ENCODE measurements at places on chromosomes 4 and X. TPM values are rescaled to one million over a fixed set of nuclear protein-coding genes. Genes with fewer than 3 reads are reported as not detected.

DNA sequence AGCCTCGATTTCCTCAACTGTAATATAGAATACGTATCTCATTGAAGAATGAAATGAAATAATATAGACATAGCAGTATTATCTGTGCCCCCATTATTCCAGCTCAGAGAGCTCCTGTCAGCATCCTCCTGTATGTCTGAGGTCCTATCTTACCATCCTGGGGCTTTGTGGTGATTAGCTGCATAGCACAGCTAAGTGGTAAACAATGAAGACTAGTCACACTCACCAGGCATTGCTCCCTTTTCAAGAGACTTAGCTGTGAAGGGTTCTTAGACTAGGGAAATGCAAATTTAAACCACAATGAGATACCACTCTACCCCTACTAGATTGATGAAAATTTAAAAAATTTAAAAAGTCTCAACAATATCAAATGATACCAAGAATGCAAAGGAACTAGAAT lies 172.9 kb downstream of the SLC39A8 start:
- H3K27me3 ChIP-seq, result no peaks in the 10 kb centered on the region
- no peak for DNase-seq
- no peaks in the 10 kb centered on the region for H3K4me1 ChIP-seq
- no peak overlapping the region for H3K4me3 ChIP-seq

GRCh38 chrX:776061-776460 lies 145.5 kb downstream of the SHOX start:
- no peak overlapping the region for H3K4me3 ChIP-seq
- no peak overlapping the region for H3K27ac ChIP-seq
- no peaks in the 10 kb centered on the region for H3K4me1 ChIP-seq
- no peak for DNase-seq
- H3K36me3 ChIP-seq, result no peaks in the 10 kb centered on the region

Gene ERAS
- total RNA-seq, result not detected

DNA sequence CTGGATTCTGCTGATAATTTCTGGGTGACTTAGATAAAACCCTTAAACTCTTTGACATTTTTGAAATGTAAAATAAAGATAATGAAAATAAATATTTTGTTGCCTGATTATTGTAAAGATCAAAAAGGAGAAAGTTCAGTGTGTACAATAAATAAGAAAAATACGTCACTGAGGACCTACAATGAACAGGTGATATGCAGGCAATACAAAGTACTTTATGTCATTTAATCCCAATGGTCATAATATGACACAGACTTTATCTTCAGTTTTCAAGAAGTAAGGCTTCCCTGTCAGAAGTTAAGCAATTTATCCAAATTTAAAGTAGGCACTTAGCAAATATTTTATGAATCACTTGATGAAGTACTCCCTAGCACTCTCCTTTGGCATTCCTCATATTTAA lies 532.8 kb downstream of the GBA3 start:
- H3K27ac ChIP-seq, result no peak overlapping the region
- no peaks in the 10 kb centered on the region for H3K36me3 ChIP-seq
- H3K4me3 ChIP-seq, result no peak overlapping the region
- H3K4me1 ChIP-seq, result no peaks in the 10 kb centered on the region

DNA sequence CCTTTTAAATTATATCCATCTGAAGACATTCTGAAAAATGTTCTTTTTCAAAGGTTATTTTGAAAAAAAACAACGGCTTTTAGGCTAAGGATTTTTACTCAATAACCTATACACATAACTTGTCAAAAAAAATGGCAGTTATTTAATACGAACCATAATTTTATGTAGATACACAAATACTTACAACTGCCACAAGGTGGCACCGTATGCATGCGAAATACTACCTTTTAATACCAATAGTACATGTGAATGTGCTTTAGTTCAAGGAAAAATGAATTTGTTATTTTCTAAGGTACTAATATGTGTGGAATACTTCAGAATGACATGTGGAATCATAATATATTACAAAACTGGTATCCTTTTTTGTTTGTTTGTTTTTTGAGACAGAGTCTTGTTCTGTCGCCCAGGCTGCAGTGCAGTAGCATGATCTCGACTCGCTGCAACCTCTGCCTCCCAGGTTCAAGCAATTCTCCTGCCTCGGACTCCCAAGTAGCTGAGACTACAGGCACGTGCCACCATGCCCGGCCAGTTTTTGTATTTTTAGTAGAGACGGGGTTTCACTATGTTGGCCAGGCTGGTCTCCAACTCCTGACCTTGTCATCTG lies 4.6 kb upstream of the MAD2L1 start:
- H3K36me3 ChIP-seq, result no peaks in the 10 kb centered on the region
- peak; percentile 61 for DNase-seq
- H3K27me3 ChIP-seq, result no peaks in the 10 kb centered on the region
- H3K4me3 ChIP-seq, result no peak overlapping the region

DNA sequence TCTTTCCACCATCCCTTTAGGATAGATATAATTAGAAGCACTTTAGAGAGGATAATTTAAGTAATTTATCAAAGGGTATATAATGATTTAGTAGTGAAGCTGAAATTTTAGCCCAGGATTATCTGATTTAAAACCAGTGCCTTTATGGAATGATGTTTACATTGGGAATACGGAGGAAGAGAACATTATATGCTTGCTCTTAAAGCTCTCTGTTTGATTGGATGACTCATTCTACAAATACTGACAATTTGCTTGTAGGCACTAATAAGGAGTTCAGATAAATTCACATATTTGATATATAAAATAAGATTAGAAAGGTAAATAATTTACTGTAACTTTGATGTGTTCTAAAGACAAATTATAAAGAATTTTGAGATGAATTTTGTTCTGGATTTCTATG lies 84.7 kb downstream of the SH3BGRL start:
- H3K27me3 ChIP-seq, result no peaks in the 10 kb centered on the region
- no peak overlapping the region for H3K27ac ChIP-seq
- H3K4me3 ChIP-seq, result no peak overlapping the region
- H3K36me3 ChIP-seq, result no peaks in the 10 kb centered on the region
- H3K4me1 ChIP-seq, result no peaks in the 10 kb centered on the region
- DNase-seq, result no peak

DNA sequence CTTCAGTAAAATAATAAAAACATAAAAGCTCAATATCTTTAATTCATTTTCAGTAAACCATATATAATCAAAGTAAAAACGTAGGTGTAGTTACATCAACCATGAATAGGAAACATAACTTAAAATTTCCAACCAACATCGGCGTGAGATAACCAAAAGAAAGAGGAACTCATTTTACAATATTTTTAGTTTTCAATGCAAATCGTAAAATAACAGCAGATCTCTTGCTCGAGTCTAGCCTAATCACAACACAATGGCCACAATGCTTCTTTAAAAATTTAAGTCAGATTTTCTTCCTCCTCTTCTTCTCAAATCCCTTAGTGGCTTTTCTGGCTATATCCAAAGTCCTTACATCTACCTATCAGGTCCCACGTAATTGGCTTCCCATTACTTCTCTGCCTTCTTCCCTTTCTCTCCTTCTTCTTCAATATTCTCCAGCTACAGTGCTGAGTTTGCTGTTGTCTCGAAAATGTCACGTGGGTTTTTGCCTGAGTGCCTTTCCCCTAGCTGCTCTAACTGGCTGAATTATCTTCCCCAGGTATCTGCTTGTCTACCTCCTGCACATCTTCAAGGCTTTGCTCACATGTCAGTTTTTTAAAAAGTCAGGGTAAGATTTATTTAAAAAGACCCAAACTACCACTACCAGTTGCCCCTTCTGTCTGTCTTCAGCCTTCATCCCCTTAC lies 90.9 kb upstream of the BANK1 start:
- DNase-seq, result no peak
- H3K27ac ChIP-seq, result no peak overlapping the region
- no peaks in the 10 kb centered on the region for H3K27me3 ChIP-seq
- H3K4me1 ChIP-seq, result no peaks in the 10 kb centered on the region
- no peaks in the 10 kb centered on the region for H3K36me3 ChIP-seq
- no peak overlapping the region for H3K4me3 ChIP-seq

DNA sequence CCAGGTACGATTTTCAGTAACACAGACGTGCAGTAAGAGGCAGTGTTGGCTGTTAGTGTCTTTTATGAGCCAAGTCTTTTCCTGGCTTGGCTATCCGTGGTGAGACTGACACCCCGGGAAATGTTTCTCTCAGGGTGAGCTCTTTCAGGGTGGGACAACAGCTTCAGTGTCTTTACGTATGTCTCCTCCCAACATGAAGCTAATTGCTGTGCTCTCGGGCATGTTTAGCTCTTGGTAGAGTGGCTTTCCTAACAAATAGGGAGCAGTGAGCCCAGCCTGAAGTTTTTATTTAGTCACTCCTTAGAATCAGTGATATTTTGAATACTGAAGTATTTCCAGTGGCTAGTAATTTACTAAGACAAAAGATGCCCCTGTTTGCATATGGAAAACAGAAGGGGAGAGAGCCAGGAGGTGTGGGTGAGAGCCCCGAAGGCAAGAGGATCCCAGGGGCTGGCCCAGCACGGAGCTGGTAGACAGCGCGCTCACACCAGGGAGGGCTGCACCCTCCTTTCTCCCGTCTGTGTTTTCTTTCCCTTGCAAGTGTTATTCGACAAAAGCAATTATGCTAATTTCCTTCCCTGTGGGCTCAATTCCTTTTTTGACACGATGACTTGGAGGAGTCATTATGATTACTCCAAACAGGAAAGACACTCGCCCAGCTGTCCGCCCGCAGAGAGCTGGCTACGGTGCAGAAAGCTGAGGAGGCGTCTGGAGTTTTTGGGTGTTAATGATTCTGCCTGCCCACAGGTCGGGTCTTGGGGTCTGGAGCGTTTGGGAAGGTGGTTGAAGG lies 47.7 kb downstream of the PDGFRA start:
- DNase-seq, result no peak
- H3K36me3 ChIP-seq, result no peaks in the 10 kb centered on the region
- no peak overlapping the region for H3K4me3 ChIP-seq

Gene NELFA
- 47.0 TPM for total RNA-seq

DNA sequence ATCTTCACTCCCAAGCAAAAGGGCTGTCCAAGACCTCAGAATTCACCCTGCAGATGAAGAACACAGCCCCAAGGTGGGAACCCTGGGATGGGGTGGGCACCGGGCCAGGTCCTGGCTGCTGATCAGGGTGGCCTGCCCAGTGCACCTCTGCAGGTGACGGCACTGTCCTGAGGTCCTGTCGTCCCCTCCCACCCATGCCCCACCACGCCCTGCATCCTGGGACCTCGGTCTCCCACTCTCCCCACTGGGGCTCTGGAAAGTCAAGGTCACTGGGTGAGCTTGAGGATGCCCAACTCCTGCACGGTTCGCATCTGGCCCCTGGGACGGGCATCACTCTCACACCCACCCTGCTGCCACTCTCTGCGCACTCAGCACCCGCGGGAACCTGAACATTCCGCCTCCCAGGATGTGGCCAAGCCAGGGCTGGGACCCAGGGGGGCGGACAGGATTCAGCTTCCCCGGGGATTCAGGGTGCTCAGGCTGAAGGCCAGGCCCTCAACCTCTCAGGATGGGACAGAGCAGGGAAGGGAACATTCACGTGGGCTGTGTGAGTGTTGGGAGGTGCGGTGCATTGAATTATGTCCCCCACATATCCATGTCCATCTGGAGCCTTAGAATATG lies 115.9 kb downstream of the CPZ start:
- DNase-seq, result no peak
- H3K4me1 ChIP-seq, result no peaks in the 10 kb centered on the region
- no peaks in the 10 kb centered on the region for H3K36me3 ChIP-seq
- no peak overlapping the region for H3K4me3 ChIP-seq
- H3K27ac ChIP-seq, result no peak overlapping the region

Gene FOXP3
- total RNA-seq, result 4.3 TPM

Gene LRP2BP
- 1.9 TPM for total RNA-seq

Gene MAGEA3
- not detected for total RNA-seq

Gene TRO
- total RNA-seq, result 2.2 TPM

DNA sequence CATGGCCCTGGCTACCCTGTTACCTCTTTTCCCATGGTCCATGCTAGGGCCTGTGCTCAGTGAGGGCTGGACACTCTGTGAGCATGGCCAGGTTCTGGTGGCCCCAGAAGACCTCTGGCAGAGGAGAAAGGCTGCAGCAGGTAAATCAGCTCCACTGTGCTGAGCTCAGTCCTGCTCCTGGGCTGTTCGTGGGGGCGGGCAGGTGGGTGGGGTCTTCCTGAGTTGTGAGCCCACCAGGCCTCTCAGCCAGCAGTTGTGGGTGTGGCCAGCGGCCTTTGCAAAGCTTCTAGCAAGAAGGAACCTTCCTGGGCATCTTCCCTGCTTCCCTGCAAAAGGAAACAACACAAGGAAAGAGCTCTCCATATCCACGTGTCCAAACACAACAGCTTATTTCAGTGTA lies 85.3 kb upstream of the STX18 start:
- DNase-seq, result no peak
- no peaks in the 10 kb centered on the region for H3K36me3 ChIP-seq
- H3K4me3 ChIP-seq, result no peak overlapping the region
- H3K27ac ChIP-seq, result no peak overlapping the region
- H3K27me3 ChIP-seq, result no peaks in the 10 kb centered on the region
- H3K4me1 ChIP-seq, result no peaks in the 10 kb centered on the region

Gene COPS4
- 24.6 TPM for total RNA-seq

DNA sequence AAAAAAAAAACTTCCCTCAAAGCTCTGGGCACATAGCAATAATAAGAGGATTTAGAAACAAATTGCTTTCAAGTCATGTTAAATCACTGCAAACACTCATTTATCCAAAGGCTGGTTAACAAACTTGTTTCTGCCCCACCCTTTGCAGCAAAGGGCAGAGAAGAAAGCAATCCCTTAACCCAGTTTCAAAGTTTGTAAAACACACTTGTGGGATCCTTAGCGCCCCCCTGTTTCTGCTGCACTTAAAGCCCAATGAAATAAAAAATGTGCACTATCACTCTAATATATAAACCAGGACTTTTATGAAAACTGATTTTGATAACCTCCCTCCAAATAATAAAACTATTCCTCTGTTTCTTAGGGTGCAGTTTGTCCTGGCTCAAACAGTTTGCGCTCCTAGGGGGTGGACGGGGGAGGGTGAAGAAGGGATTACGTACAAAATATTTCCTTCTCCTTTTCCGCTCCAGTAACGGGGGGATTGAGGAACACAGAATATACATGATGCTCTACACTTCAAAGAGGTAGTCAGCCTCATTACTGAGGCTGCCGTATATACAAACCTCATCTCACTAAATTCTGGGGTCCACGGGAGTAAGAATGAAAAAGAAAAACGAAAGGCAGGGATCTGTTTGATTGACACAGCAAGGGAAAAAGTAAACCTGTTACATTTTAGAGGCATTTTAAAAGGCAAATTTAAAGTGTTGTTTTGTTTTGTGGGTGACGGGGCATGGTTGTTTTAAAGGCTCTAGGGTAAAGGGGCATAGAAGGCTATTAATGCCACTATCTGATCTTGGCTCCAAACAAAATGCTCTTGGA lies 3.1 kb upstream of the PCDH10 start:
- no peaks in the 10 kb centered on the region for H3K36me3 ChIP-seq
- H3K4me1 ChIP-seq, result no peaks in the 10 kb centered on the region
- DNase-seq, result no peak
- H3K27me3 ChIP-seq, result peaks cover 7% of the 10 kb centered on the region
- no peak overlapping the region for H3K27ac ChIP-seq

Gene TMPRSS11F
- total RNA-seq, result not detected

DNA sequence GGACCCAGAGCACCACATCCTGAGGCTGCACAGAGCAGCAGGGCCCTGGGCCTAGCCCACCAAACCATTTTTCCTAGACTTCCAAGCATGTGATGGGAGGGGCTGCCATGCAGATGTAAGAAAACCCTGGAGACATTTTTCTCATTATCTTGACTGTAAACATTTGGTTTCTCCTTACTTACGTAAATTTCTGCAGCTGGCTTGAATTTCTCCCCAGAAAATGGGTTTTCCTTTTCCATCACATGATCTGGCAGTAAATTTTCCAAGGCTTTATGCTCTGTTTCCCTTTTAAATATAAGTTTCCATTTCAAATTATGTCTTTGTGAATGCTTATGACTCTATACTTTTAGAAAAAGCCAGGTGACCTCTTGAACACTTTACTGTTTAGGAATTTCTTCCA lies 945.9 kb upstream of the NDST4 start:
- H3K27ac ChIP-seq, result no peak overlapping the region
- no peaks in the 10 kb centered on the region for H3K4me1 ChIP-seq
- H3K36me3 ChIP-seq, result no peaks in the 10 kb centered on the region
- H3K27me3 ChIP-seq, result no peaks in the 10 kb centered on the region
- DNase-seq, result no peak
- no peak overlapping the region for H3K4me3 ChIP-seq
